Activated CD4-positive, alpha-beta T cell treated with anti-CD3 and anti-CD28 coated beads, Interleukin-2, amount 10 ng/mL, durations not matched to agents 7 days and 5 days (primary cell): ENCODE measurements at places on chromosomes 12 and 14.

DNA sequence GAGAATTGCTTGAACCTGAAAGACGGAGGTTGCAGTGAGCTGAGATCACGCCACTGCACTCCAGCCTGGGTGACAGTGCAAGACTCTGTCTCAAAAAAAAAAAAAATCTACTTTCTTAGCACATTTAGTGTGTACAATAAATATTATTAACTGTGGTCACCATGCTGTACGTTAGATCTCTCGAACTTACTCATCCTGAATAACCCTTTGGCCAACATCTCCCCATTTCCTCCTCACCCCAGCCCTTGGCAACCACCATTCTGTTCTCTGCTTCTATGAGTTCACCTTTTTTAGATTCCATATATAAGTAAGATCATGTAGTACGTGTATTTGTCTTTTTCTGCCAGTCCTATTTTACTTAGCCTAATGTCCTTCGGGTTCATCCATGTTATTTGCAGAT is 13.4 kb downstream of the FUT8 start:
- no peak for DNase-seq

DNA sequence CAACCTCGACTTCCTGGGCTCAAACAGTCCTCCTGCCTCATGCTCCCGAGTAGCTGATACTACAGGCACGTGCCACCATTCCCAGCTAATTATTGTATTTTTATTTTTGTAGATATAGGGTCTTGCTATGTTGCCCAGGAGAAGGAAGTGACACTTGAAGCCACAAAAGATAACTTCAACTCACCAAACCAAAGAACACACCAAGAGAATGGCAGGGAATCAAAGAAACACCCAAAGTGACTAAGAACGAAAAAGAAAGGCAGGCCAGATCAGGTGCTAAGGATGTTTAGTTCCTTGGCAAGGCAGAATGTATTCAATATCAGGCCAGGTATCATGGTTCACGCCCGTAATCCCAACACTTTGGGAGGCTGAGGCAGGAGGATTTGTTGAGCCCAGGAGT is 10.1 kb upstream of the TPCN1 start:
- DNase-seq: no peak

- DNase-seq: no peak
Observed at GRCh38 chr12:39873065-39873464, 232.8 kb downstream of the SLC2A13 start.

GRCh38 chr14:100790502-100791347 is 35.2 kb upstream of the MEG3 start:
- DNase-seq: no peak

GRCh38 chr14:62943202-62943601 is 102.1 kb downstream of the KCNH5 start:
- no peak for DNase-seq

GRCh38 chr14:52263190-52263589 is 4.3 kb upstream of the PTGDR start:
- no peak for DNase-seq

- no peak for DNase-seq
Observed at GRCh38 chr12:105671720-105672119, 341.2 kb downstream of the C12orf75 start.

DNA sequence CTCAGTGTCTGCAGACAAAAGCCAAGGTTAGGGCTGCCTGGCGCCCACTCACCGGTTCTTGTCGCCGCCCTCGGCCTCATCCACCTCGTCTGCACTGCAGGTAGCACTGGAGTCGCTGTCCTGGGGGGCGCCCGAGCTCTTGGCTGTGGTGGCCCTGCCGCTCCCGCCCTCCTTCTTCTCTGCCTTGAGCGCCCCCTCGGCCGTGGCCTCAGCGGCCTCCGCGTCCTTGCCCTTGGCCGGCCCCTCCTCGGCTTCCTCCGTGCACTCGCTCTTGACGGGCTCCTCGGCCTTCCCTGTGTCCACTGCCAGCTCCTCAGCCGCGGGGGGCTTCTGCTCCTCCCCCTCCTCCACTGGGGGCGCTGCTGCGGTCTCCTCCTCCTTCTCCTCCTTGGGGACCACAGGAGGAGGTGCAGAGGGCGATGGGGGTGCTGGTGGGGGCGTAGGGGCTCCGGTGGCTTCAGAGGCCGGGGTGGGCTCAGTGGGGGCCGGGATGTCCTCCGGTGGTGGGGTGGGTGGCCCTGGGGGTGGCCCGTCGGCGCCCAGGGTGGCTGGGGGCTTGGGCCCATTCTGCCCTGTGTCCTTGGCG is 77.2 kb downstream of the RFLNA start:
- no peak for DNase-seq

- DNase-seq: no peak
Observed at GRCh38 chr14:90087433-90087832, 25.6 kb downstream of the KCNK13 start.

DNA sequence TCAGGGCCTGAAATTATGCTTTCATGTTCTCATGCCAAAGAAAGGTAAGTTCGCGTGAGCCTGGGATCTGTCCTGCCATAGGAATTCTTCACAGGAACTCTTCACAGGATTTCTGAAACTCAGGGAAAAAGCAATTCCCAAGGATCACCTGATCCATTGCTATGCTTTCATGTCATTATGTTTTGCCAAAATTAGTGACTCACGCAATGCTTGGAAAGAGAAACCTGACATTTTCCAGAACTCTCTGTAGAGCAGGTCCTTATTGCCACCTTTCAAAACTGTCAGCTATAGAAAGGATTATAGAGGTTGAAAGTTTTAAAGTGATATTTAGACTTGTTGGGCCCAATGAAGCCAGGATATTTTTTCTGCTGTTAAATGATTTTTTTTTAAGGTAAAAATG is 6.3 kb upstream of the KCNJ8 start:
- DNase-seq: no peak

DNA sequence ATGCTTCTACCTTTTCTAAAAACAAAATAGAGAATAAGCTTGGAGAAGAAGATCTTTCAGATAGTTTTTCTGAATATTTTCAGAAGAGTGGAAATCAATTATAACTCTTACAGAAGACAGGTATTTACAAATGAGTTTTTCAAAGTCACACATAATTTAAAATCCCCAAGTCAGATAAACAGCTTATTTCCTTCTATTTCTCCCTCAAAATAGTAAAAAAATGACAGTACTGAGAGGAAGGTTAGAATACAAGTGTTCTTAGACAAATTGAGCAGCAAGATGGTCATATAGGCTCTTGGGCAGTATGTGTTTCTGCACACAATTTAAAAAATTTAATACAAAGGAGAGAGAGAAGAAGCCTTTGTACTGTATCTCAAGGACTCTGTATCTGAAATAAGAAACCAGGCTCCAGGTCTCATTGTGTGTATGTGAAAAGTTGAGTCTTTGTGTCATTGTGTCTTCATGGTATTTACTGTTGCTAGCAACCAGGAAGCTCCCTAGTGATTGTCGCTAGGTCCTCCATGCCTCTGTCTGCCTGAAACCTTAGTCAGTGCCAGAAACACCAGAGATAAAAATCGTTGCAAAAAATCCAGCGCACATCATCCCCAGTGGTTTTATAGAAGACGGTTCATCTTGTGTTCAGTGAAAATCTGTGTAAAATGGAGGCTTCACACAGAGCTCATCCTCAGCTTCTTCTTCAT is 12.9 kb upstream of the TUBA1A start:
- peak; percentile 14 for DNase-seq

GRCh38 chr14:90757452-90757851 is 58.8 kb downstream of the TTC7B start:
- no peak for DNase-seq

DNA sequence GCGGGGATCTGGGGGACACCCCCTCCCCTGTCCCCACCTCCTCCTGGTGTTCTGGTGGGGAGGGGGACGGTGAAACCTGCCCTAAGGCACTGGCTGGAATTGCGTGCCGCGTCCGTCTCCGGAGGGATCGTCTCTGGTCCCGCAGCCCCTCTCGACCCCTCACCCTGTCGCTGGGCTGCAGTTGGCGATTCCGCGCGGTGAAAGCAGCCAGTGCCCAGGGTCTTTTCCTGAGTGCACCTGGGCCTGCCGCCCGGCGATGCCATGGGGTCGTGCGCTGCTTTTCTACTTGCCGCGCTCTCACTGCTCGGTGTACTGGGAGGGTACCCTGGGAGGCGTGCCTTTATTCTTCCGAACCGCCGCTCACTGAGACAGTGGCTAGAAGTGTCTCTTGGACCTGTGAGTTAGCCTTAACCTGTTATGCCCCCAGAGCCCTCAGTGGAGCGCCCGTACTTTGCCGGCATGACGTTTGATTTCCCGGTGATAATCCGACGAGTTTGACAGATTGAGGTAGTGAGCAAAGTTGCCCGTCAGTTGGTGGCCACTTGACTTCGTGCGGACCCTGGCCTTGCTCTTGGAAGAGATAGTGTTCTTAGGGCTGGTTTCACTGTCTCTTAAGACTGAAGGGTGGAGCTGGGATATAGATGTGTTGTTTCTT is 788 bp downstream of the SFSWAP start:
- DNase-seq: peak; percentile 8

DNA sequence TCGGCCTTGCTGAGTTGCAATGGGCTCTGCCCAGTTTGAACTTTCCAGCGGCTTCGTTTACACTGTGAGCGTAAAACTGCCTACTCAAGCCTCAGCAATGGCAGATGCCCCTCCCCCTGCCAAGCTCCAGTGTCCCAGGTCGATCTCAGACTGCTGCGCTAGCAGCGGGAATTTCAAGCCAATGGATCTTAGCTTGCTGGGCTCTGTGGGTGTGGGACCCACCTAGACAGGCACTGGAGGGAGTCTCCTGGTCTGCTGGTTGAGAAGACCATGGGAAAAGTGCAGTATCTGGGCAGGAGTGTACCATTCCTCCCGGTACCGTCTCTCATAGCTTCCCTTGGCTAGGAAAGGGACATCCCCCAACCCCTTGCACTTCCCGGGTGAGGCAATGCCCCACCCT is 88.2 kb downstream of the KLHL28 start:
- no peak for DNase-seq

- DNase-seq: no peak
Observed at GRCh38 chr14:62866376-62866775, 178.9 kb downstream of the KCNH5 start.

DNA sequence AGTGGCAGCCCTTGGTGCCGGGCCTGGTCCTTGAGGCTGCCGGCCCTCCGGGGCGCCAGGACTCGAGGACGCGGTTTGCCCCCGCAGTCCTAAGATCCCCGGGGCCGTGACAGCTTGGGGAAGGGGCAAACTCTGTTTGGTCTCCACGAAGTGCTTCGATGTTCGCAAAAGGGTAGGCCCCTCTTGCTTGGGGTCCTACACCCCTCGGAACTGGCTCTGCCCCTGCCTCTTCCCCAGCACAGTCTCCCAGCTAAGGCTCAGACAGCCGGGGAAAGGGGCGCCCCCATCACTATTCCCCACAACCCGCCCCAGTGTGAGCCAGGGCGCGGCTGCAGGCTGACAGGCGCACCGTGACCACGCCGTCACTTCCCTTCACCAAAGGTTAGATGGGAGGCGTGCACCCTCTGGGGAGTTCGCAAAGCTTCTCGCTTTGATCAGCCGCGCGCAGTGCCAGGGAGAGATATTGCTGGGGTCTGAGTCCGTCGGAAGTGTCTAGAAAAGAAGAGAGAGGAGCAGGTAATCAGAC is 7.2 kb upstream of the OTX2 start:
- no peak for DNase-seq
